ENCODE measurements at places on chromosomes 7 and 10.

DNA sequence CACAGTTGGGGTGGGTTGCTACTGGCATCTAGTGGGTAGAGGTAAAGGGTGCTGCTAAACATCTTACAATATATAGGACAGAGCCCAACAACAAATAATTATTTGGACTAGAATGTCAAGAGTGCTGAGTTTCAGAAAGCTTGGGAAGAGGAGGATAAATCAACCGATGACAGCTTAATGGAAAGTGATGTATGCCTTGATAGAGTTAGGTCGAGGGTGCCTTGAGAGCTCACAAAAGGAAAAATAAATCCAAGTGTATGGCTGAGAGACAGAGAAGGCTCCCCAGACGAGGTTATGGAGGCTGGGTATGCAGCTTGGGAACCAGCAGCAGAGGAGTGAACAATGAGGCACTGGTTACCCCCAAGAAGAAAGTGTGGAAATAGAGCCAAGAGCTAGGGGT lies 211.1 kb downstream of the HDAC9 start:
- DNase-seq, result no peak

DNA sequence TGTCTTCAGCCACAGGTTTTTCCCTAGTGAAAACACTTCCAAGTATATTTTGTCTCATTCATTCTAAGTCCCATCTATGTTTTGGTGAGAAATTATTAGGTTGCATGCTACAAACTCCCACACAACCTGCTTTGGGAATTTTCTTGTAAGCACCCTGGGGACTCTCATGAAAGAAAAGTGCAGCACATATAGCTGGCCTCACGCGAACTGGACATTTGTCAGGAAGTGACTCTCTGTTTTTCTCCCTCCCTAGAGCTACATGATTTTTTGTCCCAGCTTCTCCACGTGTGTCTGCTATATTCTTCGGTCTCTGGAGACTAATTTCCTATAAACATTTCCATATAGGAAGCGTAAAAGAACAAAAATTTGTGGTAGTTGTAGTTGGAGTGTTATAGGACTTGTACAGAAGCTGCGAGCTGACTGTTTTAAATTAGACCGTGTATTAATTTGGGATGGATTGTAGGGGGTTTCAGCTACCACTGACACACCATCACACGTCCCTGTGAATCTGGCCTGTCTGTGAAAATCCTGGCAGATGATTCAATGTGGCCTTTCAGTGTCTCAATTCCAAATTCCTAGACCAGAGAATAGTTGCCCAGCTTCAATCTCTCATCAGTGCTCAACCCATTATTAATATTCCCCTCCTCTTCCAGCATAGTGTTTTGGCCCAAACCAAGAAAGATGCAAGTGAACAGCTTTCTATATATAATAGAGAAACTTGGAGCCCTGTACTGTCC lies 40.2 kb downstream of the ARL4A start:
- DNase-seq, result no peak

GRCh38 chr7:33157781-33158180 lies 28.4 kb downstream of the BBS9 start:
- DNase-seq, result no peak

DNA sequence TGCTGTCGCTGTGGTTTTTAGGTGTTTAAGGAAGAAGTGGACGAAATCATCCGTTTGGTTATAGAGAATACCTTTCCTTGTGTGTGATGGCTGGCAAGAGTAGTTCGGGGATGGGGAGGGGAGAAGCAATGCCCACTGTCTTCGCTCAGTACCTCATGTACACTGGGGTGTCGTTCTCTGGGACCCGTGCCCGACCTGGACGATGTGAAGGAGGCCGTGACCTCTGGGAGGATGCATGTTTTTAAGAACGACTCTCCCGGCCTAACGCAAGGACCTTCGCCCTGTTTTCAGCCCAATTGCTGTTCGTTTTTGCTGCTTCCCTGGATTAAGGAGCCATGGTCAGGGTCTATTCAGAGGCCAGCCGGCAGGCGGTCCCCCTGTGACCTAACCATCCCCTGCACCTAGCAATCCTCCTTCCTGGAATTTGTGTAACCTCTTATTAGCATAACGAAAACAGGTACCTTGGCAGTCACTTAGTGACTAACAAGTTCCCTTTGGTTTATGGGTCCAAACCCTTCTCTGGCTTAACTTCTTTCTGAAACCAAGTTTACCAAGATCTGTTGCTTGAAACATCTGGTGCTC lies 1.3 kb downstream of the NFE2L3 start:
- no peak for DNase-seq

DNA sequence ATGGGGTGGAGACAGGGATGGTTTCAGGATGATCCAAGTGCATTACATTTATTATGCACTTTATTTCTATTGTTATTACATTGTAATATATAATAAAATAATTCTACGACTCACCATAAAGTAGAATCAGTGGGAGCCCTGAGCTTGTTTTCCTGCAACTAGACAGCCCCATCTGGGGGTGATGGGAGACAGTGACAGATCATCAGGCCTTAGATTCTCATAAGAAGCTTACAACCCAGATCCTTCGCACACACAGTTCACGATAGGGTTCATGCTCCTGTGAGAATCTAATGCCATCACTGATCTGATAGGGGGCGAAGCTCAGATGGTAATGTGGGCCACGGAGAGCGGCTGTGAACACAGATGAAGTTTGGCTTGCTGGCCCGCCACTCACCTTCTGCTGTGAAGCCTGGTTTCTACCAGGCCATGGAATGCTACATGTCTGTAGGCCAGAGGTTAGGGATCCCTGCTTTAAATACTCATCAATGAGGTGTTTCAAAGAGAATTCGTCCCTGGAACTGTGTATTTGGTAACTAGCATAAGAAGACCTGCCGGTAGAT lies 21.2 kb upstream of the PRKCQ start:
- DNase-seq, result no peak

DNA sequence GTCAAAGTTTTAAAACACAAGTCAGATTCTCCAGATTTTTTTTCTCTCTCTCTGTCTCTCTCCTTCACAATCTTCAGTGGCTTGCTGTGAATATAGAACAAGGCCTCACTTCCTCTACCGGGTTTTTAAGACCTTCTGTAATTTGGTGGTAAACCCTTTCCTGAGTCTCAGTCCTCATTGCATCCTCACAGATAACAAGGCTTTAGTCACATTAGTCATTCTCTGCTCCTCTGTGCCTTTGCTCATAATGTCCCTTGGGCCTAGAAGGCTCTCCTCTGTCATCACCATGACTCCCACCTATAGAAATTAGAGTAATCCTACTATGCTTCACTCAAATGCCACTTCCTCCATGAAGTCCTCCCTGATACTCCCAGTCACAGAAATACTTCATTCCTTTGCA lies 172.7 kb upstream of the HPS1 start:
- DNase-seq, result no peak

DNA sequence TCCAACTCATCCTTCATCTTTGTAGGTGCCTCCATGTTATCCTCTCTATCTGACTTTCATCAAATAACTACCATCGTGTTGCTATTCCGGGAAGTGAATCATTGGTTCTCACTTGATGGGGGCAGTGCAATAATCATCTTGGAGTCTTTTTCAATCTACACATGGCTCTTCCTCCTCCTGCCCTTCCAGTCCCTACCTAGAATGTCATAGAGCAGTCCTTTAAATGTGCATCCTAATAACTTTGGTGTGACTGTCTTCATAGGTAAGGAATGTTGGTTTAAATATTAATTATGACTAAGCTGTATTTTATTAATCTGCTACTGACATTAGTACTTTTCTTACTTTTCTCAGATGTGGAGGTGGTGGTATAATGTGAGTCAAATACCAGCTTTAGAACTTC lies 8.4 kb upstream of the CDK14 start:
- DNase-seq, result no peak

DNA sequence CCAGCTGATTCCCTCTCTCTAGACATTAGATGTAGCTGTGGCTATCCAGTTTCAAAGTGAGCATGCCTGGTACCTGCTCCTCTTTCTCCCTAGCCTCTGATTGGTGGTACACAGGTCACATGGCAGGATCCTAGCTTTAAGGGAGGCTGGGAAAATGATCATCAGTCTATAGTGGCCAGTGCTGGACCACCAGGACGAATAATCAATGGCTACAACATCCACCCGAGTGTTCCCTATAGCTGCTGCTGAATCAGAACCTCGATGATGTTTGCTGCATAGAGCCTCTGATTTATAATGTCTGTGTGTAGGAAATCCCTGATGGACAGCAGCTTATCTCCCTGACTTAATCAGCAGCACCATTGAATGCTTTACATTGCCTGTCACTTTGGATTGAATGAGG lies 28.9 kb upstream of the LMTK2 start:
- DNase-seq, result no peak

- no peak for DNase-seq
Observed at GRCh38 chr10:126179637-126180036, 208.6 kb downstream of the ADAM12 start.

DNA sequence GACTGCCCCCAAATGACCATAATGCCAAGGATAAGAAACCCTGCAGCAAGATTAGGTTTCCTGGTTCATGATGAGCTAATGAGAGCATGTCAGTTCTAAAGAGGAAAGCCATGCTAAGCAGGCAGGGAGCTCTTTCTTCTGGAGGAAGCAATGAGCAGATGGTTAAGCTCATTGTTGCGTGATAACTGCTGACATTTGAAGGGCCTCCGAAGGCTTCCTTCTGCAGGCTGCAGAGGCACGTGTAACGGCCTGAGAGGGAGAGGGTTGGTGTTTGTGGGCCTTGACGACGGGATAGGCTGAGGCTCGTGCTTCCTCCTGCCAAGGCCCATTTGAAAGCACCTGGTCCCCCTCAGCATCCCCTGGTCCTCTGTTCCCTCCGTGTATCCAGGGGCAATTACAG lies 63.5 kb upstream of the BTBD16 start:
- DNase-seq, result no peak

GRCh38 chr10:88246675-88247074 lies 336.4 kb downstream of the RNLS start:
- no peak for DNase-seq
